ENCODE measurements at places on chromosomes 4 and X.

DNA sequence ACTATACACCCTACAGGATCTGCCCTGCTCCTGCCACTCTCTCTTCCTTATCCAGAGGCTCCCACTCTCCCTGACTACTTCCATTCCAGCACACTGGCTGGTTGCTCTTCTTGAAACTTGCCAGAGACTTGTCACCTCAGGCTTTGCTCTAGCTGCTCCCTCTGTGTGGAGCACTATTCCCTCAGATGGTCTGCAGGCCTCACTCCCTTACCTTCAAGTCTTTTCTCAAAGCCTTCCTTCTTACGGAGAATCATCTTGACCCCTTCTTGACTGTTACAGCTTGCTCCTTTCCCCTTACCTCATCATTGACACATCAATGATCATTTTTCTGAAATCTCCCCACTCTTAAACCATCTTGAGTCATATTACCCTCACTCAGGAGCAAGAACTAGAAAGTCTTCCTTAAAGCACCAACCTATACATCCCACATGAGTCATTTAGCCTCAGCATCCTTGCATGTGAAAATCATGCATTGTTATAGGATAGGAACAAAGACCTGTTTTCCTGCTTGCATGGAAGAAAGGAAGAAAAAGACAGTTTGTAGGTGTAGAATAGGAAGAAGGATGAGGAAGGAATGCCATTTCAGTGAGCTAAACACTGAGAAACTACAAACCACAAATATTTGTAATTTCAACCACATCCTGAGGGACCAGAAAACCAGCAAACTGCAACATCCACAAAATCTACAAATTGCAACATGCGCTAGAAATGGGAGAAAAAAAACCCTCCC lies 55.7 kb downstream of the ANTXR2 start:
- DNase-seq: no peak

DNA sequence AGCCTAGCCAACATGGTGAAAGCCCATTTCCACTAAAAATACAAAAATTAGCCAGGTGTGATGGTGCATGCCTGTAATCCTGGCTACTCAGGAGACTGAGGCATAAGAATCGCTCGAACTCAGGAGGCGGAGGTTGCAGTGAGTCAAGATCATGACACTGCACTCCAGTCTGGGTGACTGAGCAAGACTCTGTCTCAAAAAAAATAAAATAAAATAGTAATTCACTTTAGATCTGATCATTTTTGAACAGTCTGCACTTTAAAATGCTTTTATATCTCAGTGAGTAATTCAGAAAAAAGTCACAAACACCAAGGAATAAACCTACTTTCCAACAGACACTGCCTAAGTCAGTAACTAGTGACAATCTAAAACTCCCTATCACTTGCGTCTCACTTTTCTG lies 25.6 kb upstream of the CORIN start:
- DNase-seq: no peak

- no peak for DNase-seq
These were observed 149.5 kb downstream of the DHRSX start for GRCh38 chrX:2351321-2351720.

- no peak for DNase-seq
These were observed 30.1 kb upstream of the CFAP299 start for GRCh38 chr4:80305466-80305865.

GRCh38 chr4:81666491-81666890 lies 194.8 kb upstream of the RASGEF1B start:
- no peak for DNase-seq

- no peak for DNase-seq
These were observed 183.8 kb upstream of the VCX3A start for GRCh38 chrX:6718766-6719165.

DNA sequence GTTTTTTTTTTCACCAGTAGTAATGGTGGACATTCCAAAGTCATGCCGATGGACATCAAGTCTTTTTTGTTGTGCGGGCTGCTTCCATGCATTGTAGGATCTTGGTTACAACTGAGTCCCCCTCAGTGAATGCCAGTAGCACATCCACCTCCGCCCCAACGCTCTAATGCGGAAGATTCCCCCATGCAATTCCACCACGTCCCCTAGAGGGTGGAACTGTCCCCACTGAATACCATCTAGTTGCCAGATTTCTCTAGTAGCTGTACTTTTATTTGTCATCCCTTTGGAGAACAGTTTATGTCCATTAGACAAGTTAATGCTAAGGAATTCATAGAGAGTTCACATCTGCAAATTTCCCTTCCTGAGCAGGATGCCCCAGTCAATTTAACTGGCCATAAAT lies 6.7 kb downstream of the SHISA3 start:
- no peak for DNase-seq

- no peak for DNase-seq
These were observed 264.3 kb downstream of the NPFFR2 start for GRCh38 chr4:72295966-72296557.

GRCh38 chrX:34886011-34886410 lies 56.6 kb upstream of the FAM47B start:
- DNase-seq: no peak

- no peak for DNase-seq
These were observed 29.9 kb upstream of the STS start for GRCh38 chrX:7117587-7117986.

GRCh38 chr4:158930639-158930972 lies 161.8 kb downstream of the FNIP2 start:
- no peak for DNase-seq

- DNase-seq: no peak
These were observed 189.2 kb upstream of the GK2 start for GRCh38 chr4:79597266-79597665.

DNA sequence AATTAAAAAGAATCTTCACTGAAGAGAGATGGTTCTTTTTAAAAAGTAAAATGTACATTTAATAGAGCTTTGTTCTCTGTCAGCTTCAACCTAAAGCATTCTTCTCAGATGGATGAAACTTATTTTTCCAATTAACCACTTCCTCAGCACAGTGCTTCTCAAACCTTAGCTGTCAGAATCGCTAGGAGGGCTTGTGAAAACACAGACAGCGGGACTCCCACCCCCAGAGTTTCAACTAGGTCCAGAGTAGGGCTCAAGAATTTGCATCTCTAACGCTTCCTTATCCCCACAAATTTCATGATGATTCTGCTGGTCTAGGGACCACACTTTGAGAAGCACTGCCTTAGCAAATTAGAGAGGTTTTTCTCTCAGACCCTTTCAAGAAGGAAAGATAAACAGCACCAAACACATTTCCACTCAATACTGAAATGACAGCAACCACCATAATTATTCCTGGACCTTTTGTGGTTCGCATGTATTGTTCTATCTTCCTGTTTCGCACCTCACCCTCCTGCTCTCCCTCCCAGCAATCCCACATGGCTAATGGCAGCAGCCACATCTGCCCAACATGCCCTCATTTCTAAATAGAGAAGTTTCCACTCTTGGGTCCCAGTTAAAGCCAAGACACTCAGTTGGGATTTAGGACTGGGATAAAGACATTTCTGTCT lies 73.2 kb downstream of the ZNF827 start:
- DNase-seq: no peak

DNA sequence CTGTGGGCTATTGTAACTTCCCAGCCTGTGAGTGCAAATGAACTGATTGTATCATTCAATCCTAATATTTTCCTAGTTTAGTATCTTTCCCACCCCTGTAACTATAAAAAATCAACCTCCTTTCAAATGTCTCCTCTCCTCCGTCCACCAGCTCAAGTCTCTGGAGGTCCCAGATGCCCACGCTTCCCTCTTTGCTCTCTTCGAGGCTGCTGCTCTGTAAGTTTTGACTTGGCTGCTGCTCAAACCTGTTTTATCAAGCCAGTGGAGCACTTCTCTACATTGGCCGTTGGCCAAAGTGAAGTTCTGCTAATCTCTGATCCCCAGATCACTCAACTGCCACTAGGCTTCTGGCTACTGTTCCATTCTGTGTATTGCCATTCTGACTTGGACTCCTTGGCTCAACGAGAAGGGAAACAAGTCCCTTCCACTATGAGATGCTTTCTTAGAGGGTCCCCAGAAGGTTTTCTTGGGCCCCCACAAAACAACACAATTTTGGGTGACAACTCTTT lies 60.7 kb upstream of the RAPGEF2 start:
- DNase-seq: no peak

- no peak for DNase-seq
These were observed 45.7 kb downstream of the MID1 start for GRCh38 chrX:10574663-10575062.

DNA sequence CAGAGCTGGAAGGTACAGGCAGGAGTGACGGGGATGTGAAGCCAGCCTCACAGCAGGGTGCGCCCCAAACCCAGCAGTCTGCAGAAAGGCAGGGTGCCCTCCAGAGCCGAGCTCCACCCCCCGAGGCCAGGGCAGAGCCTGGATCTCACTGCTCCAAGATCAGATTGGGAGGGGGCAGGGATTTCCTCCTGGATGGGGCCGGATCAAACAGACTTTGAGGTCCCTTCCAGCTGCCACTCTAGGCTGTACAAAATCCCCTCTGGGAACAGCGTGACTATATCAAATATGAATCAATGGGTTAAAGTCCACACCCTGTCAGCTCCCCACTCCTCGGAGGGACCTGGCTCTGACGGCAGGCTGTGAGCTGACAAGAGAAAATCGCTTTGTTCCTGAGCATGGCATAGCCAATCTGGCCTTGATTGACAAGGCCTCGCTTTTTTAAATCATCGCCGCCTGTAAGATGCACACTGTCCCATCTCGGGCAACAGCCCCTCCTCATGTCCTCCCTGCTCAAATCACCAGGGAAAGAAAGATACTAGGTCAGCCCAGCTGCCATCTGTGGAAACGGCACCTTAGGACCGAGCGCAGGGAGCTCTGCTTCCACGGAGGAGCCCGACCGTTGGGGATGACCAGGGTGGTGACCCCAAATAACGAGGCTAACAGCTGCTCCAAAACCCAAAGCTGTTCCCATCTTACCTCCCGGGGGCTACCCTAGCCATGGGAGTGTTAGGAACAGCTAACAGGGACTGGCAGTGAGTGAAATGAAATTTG lies 39.9 kb downstream of the PSAPL1 start:
- no peak for DNase-seq

- DNase-seq: no peak
These were observed 683.2 kb upstream of the GNPDA2 start for GRCh38 chr4:45409536-45409935.

GRCh38 chr4:56226579-56226978 lies 160.7 kb downstream of the AASDH start:
- no peak for DNase-seq

- no peak for DNase-seq
These were observed 125.0 kb downstream of the AKAP4 start for GRCh38 chrX:50075630-50076339.

DNA sequence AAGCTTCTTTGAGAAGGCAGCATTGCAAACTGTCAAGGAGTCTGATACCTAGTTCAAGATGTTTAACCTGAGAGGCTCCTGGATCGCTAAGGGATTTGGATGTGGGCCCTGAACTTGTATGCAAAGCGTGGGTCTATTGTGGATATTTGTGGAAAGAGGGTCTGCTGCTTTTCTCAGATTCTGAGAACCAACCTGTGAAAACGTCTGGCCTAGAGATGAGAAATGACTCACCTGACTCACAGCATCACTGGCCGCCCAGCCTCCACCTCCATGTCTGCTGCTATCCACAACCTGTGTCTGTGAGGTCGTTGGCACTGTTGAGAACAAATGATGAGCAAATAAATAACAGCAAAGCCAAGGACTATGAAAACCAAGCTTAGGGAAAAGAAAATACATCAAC lies 33.3 kb upstream of the PROM1 start:
- no peak for DNase-seq

- DNase-seq: no peak
These were observed 173.5 kb downstream of the ASMT start for GRCh38 chrX:1788300-1788911.
